ENCODE measurements at places on chromosomes 7 and 10.

GRCh38 chr7:106774768-106775551 lies 90.1 kb upstream of the PIK3CG start:
- peak; percentile 41 for DNase-seq

GRCh38 chr7:7212612-7213011 lies 30.3 kb downstream of the C1GALT1 start:
- DNase-seq, result no peak

GRCh38 chr7:6007386-6007785 lies 1.5 kb downstream of the PMS2 start:
- DNase-seq, result no peak

GRCh38 chr7:37212556-37212955 lies 236.1 kb downstream of the ELMO1 start:
- no peak for DNase-seq

DNA sequence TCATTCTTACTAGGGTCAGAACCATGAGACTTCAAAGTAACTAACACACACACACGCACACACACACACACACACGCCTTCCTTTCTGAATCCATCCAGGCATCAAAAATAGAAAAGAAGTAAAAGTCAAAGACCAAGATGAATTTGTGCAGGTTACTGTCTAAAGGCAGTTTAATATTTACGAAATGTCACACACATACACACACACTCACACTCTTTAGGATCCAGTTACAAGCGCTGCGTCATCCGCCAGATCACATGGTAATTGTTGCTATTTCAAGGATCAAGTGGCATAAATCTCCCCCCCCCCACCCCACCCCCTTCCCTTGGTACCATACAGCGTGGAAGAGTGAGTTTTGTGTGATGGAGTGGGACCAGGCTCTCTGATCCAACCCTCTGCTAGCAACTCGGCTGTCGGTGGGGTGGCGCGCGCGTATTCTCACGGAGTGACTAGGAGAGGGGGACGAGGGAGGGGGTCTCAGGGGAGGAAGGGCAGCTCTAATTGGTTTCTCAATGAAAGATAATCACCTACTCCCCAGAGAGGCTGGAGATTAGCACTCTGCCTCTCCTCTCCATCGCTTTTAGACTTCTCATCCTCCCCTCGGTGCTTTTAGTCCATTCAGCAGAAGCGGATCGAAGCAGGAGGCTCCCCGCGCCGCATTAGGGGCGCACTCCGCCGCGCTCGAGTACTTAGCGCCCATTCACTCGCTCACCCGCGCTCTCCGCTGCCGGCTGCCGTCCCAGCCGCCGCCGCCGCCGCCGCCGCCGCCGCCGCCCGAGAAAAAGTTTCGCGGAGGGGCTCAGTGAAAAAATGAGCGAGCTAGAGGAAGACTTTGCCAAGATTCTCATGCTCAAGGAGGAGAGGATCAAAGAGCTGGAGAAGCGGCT lies 83.5 kb upstream of the PRKG1 start:
- DNase-seq, result no peak

GRCh38 chr7:33040803-33041516 lies 21.6 kb downstream of the NT5C3A start:
- DNase-seq, result peak; percentile 56

GRCh38 chr7:17939606-17940301 lies 540 bp downstream of the SNX13 start:
- DNase-seq, result peak; percentile 25

DNA sequence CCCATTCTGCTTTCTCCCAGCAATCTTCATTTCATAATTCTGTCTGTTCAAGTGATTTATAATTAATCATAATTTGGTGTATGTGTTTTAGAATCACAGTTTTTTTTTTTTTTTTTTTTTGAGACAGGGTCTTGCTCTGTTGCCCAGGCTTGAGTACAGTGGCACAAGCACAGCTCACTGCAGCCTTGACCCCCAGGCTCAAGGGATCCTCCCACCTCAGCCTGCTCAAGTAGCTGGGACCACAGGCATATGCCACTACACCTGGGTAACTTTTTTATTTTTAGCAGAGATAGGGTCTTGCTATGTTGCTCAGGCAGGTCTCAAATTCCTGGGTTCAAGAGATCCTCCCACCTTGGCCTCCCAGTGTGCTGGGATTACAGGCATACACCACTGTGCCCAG lies 49.2 kb upstream of the PLA2G12B start:
- DNase-seq, result no peak

- DNase-seq, result no peak
Observed at GRCh38 chr7:151447312-151447711, 7.4 kb upstream of the CRYGN start.

- no peak for DNase-seq
Observed at GRCh38 chr7:8155836-8156235, 106.1 kb downstream of the ICA1 start.

DNA sequence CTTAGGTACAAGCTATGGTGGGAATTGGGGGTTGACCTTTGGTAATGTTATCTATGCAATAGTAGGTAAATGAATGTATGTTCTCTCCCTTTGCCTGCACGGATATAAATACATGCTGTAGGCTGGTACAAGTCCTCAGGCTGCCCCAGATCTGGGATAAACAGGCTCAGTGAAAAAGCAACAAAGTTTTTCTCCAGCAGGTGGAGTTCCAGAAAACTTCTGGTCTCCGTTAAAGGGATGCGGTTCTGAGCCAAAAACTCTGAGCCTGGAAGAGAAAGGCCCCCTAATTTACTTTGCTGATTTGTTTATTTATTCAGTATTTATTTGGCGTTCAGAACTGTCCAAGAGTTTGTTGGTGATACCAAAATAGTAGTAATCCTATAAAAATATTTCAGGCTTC lies 204.7 kb downstream of the ADRA2A start:
- DNase-seq, result no peak

DNA sequence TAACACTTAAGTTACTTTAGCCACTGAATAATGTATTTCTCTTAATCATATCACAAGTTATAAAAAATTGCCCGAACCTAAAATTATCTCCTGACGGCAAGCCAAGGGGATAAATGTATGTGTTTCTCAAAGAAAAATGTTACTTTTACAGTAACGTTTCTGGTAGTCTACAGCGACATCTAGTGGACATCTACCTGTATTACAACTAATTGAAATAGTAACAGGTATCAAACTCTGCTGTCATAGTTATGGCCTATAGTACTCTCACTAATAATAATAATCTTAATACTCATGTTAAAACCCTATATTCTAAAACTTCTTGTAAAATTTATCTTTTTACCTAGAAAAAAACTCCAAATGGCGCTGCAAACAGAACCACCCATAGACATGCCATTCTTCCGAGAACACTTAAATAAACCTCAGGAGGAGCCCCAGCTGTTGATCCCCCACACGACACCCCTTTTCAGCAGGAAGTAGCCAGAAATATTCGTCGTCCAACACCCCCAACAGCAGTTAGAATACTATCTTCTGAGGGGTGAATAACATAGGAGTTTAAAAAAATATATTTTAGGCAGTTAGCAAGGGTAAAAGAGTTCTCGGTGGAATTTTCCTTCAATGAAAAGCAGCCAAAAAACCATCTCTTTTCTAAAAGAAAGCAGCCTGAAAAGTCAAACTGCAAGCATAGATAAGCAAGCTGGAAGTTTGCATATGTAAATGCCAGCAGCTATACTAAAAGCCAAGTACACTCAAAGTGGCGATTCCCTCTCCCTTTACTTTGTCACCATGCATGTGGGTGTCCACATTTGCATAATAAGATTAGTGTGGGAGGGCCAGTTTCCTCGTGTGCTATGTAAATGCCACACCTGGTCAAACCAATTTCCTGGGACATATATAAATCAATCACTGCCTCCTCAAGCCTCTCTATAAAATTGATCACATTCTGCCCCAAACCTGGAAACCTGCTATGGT lies 40.5 kb upstream of the ZNF107 start:
- DNase-seq, result no peak

DNA sequence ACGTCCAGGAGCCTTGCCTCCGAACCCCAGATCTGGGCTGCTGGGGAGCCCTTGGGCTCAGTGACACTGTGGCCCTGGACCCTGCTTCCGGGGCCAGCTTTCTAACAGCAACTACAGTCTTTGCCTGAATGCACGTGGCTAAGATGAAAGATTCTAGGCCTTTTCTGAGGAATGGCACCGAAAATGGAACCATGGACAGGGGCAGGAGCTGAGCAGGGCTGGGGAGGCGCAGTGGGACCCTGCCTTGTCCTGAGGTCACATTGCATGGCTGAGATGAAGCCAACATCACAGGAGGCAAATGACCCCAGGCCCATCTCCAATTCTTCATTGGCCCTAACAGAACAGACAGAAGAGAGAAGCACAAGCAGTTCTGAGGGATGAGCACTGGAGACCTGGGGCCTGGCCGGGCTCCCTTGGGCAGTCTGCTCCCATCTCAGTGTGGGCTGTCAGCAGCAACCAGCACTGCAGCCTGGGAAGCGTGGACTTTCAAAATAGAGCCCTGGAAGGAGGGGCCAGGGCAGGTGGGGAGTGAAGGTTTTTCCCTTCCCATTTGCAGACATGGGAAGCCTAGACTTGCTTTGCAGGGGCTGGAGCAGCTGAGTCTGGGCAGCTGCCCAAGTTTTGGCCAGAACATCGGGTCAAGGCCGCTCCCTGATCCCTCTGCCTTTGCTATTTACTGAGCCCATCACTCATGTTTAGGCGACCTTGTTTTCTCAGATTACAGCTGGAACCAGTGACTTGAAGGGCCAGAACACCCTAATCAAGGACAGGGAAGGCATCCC lies 114.4 kb upstream of the TCERG1L start:
- no peak for DNase-seq

DNA sequence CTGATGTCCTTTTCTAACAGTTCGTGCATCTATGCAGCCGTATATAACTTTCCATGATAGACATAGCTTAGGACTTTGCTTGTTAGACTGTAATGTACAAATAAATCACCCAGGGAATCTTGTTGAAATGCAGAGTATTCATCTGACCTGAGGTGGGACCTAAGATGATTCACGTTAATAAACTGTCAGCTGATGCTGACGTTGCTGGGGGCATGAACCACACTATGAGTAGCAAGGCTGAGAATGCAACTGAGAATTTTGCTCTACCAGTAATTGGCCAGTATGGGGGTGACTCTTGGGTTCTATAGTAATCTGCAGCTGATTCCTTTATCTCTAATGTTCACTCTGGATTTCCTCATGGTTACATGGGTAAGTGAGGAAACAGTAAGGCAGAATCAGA lies 130.1 kb upstream of the MALRD1 start:
- DNase-seq, result no peak

GRCh38 chr7:105178177-105178576 lies 164.2 kb downstream of the KMT2E start:
- DNase-seq, result no peak

- no peak for DNase-seq
Observed at GRCh38 chr7:147136352-147136751, 1019.8 kb downstream of the CNTNAP2 start.

- DNase-seq, result no peak
Observed at GRCh38 chr7:47796347-47796746, 151.9 kb downstream of the PKD1L1 start.

GRCh38 chr7:29116361-29117200 lies 29.8 kb downstream of the CPVL start:
- DNase-seq, result no peak

- DNase-seq, result no peak
Observed at GRCh38 chr10:112296908-112297331, 13.7 kb downstream of the TECTB start.

DNA sequence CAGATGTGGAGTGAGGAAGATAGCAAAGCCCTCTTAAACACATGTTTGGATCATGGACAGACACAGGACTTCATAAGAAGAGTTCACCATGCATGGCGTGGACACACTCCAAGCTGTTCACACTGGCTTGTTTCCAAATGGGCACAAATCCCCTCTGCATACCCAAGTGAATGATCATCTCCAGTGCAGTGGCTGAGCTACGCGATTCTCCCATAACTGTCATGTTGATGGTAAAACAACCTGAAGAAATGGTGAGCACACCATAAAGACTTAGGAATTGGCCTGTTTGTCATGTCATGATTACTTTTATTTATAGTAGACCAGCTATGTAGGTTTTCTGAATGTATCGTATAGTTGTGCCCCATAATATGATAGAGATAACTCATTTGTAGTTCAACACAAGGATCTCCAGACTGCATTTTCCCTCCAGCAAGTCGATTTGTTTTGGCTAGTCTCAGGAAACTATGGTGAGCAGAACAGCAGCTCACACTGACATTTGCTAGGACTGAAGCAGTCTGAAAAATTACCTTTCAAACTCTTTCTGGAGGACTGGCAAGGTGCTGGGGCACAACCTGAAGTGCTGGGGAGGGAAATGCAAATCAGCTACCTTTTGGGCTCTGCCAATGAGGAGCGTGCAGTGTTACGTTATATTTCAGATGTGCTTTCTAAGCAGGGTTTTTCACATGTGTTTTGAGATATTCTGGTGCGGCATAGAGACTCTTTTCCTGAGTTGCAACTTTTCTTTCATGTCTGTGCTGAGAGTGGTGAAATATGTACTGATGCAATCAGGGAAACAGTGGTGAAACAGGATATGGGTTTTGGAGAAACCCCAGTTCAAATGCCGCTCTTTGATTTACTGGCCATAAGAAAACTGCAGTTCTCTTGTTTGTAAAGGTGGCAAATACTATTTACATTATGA lies 629.6 kb upstream of the DPP6 start:
- DNase-seq, result no peak

DNA sequence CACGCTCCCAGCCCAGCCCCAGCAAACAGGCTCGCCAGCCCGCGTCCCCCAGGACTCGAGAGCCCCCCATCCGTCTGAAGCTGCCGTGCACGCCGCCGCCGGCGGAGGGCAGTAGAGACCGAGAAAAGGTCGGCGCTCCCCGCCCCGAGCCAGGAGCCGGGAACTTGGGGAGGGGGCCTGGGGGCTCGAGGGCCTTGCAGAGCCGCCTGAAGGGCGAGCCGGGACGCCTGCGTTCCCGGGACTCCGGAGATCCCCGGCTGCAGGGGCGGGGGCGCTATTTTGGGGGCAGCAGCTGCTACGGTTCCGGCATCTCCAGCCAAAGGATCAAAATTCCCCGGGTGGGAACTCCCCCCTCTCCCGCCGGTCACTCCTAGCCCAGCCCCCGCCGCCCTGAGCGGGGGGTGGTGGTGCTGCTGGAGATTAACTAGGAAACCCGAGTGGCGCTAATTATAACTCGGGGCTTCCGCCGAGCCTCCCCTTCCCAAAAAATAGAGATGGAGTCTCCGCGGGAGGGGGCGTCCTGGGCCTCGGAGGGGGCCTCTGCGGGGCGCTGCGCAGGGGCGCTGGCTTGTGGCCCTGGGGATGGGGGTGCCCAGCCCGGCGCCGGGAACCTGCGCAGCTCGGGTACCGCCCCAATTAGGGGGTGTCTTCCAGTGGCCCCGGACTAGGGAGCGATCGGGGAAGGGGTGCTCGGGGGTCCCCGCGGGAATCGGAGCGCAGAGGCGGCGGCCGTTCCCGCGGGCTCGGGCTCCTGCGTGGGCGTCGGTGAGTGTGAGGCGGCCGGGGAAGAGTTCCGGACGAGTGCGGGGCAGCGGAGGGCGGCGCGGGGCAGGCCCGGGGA lies 608 bp downstream of the ACHE start:
- peak; percentile 50 for DNase-seq
